ENCODE measurements at places on chromosomes 7 and 10.

DNA sequence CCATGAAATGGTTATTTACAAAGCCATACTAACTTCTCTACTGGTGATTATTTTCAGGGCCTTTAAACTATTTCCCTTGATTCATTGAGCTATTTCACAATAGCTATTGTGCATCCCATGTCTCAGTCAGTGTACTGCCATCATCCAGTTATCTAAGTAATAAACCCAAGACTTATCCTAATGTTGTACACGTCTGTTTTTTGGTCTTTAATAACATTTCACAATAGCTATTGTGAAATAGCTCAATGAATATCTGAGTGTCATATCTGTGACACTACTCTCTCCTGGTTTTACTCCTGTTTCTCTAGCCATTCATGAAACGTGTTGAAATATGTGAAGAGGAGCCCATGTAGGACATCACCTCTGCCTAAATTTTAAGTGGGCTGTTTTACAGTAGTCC is 36.5 kb upstream of the TMEM140 start:
- no peak for DNase-seq

GRCh38 chr7:37097276-37097675 is 351.4 kb downstream of the ELMO1 start:
- DNase-seq: no peak

DNA sequence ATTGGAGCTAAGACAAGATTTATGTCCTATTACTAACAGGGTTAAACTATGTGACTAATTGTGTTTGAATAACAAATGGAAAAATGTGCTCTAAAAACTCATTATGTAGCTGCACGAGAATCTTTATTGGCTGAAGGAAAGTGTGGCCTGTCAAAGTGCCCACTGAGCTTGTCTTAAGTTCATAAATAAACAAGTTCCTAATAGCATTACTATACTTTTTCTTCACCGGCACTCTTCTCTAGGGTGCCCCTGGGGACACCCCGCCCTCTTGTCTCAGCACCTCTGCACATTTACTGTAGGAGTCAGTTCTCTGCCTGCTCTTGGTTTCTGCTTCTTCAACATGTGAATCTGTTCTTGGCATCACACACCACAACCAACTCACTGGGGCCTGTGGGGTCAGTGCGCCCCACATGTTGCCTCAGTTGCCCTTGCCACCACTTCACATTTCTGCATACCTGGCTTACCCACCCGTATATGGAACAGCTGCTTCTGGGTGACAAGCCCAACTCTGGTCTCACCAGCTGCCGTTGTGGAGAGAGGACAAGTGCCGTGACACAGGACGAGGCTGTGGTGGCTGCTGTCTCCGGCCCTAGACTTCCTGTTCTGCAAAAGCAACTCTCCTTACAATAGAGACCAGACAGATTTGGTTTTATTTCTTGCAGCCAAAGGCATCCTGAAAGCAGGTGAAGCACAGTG is 96.3 kb upstream of the DDC start:
- DNase-seq: no peak

DNA sequence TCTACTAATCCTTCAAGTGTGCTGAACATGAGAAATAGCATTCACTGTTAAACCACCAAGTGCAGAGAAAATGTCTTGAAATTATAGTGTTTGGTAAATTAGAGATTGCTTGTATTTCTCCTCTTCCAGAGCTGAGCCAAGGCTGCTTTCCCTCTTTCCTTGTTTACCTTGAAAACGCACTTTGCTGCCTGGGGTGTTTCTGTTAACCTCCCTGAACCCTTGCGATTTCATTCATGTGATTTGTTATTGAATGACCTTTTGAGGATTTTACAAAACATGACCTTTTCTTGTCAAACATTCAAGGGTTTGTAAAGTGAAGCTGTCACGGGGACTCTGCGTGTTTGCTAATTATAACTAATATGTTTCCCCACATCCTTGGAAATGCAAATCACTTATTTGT is 169.4 kb downstream of the LRMDA start:
- no peak for DNase-seq

DNA sequence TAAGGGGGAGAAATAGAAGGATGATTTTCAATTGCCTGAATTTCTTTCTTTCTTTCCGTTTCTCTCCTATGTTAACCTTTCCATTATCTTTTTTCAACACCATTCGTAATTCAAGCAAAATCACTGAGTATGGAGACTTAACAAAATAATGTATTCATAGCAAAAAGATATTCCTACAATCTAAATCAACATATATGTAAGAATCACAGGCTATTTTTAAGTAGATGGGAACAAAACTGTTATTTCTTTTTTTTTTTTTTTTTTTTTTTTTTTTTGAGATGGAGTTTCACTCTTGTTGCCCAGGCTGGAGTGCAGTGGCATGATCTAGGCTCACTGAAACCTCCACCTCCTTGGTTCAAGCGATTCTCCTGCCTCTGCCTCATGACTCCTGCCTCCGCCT is 27.2 kb upstream of the JMJD1C start:
- DNase-seq: no peak

DNA sequence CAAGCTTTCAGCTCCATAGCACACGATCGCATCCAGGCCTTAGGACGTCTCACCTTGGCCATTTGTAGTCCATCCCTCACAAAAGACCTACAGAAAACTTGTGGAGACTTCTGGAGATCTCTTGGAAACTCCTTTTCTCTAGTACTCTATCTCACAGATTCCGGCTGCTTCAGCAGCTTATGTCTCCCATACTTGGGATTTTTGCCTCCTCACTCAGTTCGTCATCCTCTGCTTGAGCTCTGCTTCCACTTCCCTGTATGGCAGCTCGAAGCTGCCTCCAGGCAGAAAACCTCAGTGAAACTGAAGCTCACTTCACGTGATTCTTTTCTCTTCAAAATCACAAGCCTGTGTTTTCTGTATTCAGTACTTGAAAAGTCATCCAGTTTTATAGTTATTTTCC is 178.7 kb upstream of the GDF10 start:
- no peak for DNase-seq

- peak; percentile 8 for DNase-seq
Observed at GRCh38 chr10:97463363-97464132, 17.6 kb downstream of the ZDHHC16 start.
